ENCODE measurements at places on chromosomes 3 and 15.

- no peak for DNase-seq
Measured at GRCh38 chr15:79028411-79028964, 62.1 kb downstream of the RASGRF1 start.

GRCh38 chr3:179801856-179802255 is 149.0 kb downstream of the USP13 start:
- DNase-seq = no peak

DNA sequence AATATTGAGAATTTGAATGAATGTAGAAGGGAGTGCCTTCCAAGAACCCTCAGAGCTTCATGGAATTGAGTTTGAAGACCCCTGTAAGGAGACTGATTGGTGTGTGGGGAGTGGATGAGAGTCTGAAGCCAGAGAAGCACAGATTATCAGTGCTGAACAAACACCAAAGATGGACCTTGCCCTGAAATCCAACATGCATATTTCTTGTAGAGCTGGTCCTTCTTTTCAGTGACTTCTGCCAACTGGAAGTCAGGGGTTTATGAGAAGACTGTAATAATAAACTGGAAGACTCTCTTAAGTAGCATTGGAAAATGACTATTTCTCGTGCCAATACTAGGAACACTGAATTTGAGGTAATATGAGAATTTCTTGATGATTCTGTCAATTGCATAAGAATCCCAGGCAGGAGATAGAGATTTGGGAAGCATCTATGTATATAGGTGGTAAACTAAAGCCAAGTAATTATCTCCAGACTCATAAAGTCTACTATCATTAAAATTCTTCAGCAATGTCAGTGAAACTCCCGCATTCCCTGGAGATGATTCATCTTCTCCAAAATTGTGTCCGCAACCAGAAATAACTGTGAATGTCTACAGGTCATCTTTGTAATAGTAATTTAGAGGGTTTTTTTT is 213.8 kb downstream of the IL5RA start:
- DNase-seq = no peak

DNA sequence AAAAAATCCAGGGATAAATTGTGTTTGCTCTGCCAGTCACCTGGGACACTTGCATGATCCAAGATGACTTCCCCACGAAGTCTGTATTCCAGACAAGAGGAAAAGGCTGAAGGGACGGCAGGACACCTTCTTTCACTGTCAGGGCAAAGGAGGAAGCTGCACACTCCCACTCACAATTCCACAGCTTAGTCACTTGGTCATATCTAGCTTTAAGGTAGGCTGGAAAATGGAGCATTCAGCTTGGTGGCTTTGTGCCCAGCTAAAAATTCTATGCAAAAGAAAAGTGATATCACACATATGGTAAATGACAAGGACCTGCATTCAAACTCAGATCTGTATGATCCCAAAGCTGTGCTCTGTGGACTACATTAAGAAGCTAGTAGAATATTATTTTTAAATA is 109.2 kb upstream of the TPM1 start:
- DNase-seq = no peak

- no peak for DNase-seq
Measured at GRCh38 chr3:123753286-123753685, 130.8 kb downstream of the MYLK start.

GRCh38 chr15:70190965-70191364 is 93.2 kb upstream of the TLE3 start:
- DNase-seq = no peak

Data from activated T-cell treated with anti-CD3 and anti-CD28 coated beads, Interleukin-2, amount 50 U/mL, for 4 hours (primary cell).